ENCODE measurements at places on chromosomes 16 and 17. TPM values are rescaled to one million over a fixed set of nuclear protein-coding genes. Genes with fewer than 3 reads are reported as not detected.

DNA sequence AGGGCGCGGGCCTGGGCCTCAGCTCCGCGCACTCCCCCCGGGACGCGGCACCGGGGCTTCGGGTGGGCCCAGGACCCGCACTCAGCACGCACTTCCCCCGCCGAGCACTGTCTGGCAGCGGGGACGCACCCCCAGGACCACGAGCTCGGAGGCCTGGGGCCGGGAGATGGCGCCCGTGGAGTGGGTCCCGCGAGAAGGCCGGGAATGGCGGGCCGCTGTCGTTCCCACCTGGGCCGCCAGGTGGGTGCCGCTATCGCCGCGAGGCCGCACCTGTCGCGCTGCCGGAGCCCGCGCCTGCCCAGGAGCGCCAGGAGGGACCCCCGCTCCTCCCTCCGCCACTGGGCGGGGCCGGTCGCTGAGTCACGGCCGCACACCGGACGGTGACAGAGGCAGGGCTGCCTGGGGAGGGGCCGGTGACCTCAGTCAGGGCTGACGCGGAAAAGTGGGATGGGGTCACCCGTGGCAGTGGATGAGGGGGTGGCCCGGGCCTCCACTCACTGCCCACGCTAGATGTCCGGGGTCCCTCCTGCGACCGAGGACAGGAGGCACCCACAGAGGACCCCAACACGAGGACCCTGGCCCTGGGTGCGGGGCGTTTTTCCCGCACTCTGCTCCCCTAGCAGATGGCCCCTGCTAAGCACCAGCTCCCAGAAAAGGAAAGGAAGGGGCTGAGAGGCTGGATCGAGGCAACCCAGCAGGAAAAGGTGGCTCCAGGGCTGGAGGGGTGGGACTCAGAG, 6.9 kb upstream of the ACTG1 start:
- DNase-seq = no peak
- H3K27me3 ChIP-seq = no peaks in the 10 kb centered on the region
- H3K27ac ChIP-seq = no peak overlapping the region
- H3K4me3 ChIP-seq = peak overlapping the region; percentile 44
- no peaks in the 10 kb centered on the region for H3K36me3 ChIP-seq

The TP53TG3D gene
- 30.5 TPM for polyA plus RNA-seq

DNA sequence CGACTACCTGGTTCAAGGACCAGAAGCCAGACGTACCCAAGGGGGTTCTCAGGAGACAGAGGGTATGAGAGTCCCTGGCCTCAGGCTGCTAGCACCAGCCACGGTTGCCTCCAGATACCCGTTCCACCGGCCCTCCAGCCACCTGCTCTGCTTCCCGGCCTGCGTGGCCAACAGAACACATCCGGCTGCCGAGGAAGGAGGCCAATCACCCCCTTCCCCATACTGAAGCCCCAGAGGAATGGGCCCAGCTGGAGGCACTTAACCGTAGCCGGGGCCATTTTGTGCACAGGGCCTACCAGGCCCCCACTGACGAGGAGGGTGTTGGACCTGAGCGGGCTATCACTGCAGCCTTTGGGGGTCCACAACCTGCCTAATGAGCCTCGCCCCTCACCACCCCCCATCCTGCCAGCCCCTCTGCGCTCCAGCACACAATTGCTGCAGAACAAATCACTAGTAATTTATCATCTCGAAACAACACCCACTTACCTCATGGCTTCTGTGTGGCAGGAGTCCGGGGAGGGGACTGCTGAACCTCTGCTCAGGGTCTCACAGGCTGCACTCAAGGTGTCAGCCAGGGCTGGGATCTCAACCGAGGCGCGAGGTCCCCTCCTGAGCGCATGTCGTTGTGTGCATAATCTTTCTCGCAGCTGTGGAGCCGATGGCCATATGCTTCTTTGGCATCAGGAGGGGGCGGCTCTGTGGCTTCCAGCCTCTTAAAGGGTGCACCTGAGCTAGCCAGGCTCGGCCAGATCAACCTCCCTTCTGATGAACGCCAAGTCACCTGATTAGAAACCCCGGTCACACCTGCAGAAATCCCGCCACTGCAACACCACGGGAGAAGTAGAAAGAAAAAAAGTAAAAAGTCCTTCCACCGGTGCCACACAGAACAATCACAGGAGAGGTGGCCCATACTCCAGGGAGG, 10.1 kb upstream of the KREMEN2 start:
- no peak overlapping the region for H3K4me3 ChIP-seq
- no peaks in the 10 kb centered on the region for H3K36me3 ChIP-seq
- no peaks in the 10 kb centered on the region for H3K4me1 ChIP-seq
- H3K27me3 ChIP-seq = no peaks in the 10 kb centered on the region
- H3K27ac ChIP-seq = no peak overlapping the region
- DNase-seq = no peak

The CCDC102A gene
- 7.7 TPM for polyA plus RNA-seq

The MAF gene
- polyA plus RNA-seq = 22.0 TPM

DNA sequence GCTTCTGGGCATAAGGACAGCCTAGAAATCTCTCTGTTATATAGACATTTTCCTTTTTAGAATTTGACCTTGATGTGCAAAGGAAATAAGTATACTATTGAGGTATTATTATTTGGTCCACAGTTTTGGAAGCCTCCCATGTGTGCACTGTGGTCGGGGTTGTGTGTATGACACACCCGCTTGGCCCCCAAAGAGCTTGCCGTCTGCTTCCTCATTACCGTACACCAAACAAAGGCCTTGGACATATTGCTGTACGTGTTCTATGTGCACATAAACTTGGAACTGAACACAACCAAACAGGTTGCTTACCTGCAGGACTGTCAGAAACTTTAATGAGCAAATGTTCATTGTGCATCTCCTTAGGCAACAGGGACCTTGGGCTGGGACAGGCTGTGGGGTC, 38.2 kb downstream of the METRNL start:
- peaks cover 13% of the 10 kb centered on the region for H3K4me1 ChIP-seq
- no peak overlapping the region for H3K4me3 ChIP-seq
- no peak overlapping the region for H3K27ac ChIP-seq
- H3K27me3 ChIP-seq = no peaks in the 10 kb centered on the region
- DNase-seq = no peak

The PDILT gene
- polyA plus RNA-seq = 26.8 TPM

The SPAG9 gene
- 159 TPM for polyA plus RNA-seq

DNA sequence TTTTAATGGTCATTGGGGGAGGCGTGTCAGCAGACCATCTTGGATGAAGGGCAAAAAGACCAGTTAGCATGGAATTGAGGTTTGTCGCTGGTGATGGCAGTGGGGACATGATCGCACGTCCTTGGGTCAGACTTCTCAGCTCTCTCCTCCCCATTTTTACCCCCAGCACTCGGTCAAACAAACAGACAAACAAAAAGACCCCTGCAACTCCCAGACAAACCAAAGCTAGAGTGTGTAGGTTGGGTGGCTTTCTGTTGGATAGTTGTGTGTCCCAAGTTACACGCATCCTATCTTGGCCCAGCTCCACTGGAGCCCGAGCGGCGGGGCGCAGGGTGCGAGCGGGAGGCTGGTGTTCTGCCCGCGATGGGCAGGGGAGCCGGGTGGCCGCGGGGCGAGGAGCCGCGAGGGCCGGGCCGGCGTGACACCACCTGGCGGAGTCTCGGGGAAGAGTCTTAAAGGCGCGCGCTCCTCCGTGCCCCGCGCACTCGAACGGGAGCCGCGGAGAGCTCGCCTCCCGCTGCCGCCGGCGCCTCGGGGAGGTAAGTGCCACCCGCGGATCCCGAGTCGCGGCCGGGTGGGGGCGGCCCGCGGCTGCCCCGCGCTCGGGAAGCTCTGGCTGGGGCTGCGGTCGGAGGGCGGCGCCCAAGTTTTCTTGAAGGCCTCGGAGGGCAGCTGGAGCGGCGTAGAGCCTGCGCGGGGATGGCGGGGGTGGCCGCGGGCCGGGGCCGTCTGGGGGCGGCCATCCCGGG, 18.5 kb upstream of the NTN1 start:
- peak; percentile 28 for DNase-seq
- H3K4me3 ChIP-seq = no peak overlapping the region
- no peaks in the 10 kb centered on the region for H3K4me1 ChIP-seq
- no peaks in the 10 kb centered on the region for H3K27me3 ChIP-seq

DNA sequence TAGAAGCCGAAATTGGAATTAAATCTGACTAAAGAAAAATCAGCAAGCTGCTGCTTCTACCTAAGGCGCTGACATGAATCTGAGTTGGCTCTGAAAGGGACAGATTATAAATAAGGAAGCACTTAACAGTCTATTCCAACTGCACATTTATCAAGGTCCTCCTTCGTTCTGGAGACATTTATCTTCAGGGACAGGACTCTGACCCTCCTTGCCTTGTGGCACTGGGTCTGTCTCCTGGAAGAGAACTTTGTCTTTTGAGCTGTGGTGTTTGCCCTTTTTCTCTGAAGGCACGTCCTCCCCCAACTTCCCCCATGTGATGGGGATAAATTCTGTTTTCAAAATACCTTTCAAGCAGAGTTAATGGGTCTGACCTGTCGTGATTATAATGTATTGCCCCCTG, 47.0 kb upstream of the MARCHF10 start:
- no peaks in the 10 kb centered on the region for H3K4me1 ChIP-seq
- H3K4me3 ChIP-seq = no peak overlapping the region
- no peak overlapping the region for H3K27ac ChIP-seq
- H3K36me3 ChIP-seq = no peaks in the 10 kb centered on the region
- DNase-seq = no peak

The ENO3 gene
- polyA plus RNA-seq = 29.9 TPM

DNA sequence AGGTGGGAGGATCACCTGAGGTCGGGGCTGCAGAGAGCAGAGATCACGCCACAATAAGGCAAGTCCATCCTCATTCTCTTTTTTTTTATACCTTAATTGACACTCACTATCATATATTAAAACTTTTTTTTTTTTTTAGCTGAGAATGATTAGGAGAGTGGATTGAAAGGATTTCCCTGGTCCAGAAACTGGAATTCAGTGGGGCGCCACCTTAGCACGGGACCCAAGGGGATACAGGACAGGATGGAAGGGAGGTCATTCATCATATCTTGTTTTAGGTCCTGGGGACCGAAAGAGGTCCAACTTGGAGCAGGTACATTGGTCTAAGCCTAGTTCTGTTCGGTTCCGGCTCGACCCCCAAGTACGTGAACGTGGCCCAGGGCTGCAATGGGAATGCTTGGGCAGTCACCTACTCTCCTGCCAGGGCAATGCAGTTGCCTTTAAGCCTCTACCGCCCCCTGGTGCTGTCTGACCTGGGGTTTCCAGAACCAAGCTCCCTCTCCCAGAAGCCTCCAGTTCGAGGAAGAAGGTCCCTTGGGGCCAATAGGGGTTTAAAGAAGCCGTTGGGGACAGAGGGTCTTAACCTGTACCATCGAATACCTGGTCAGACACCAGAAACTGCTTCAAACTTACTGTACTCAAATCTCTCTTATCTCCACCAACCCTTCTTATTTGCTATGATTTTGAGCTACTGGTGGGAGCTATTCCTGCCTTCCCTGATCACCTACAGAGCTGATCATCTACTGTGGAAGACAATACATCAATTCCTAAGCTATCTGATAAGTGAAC, 19.9 kb upstream of the GPATCH8 start:
- no peaks in the 10 kb centered on the region for H3K27me3 ChIP-seq
- no peaks in the 10 kb centered on the region for H3K4me1 ChIP-seq

The GHDC gene
- 16.9 TPM for polyA plus RNA-seq

The TBX4 gene
- 3.2 TPM for polyA plus RNA-seq

- peaks cover 12% of the 10 kb centered on the region for H3K4me1 ChIP-seq
- no peak overlapping the region for H3K4me3 ChIP-seq
- H3K27ac ChIP-seq = no peak overlapping the region
- no peaks in the 10 kb centered on the region for H3K36me3 ChIP-seq
- no peaks in the 10 kb centered on the region for H3K27me3 ChIP-seq
Measured at GRCh38 chr17:4201226-4201625, 58.2 kb downstream of the CYB5D2 start.

DNA sequence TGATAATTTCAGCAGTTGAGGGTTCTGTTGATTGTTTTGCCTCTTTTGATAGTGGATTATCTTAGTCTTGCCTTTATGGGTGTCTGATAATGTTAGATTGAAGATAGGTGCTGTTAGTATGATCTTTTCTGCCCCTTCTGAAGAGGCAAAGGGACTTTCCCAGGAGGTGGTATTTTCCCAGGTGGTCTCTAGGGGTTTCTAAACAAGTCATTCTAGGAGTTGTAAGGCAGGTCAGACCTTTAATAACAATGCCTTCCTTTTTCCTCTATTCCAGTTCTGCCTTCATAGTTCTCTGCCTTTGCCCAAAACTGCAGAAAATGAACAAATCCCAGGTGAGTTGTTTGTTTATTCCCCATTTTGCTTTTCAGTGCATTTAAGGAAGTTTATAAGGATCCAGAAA, 4.3 kb downstream of the ZFP1 start:
- H3K36me3 ChIP-seq = no peaks in the 10 kb centered on the region
- H3K27ac ChIP-seq = no peak overlapping the region
- no peaks in the 10 kb centered on the region for H3K4me1 ChIP-seq

The CACNG3 gene
- 0.32 TPM for polyA plus RNA-seq

DNA sequence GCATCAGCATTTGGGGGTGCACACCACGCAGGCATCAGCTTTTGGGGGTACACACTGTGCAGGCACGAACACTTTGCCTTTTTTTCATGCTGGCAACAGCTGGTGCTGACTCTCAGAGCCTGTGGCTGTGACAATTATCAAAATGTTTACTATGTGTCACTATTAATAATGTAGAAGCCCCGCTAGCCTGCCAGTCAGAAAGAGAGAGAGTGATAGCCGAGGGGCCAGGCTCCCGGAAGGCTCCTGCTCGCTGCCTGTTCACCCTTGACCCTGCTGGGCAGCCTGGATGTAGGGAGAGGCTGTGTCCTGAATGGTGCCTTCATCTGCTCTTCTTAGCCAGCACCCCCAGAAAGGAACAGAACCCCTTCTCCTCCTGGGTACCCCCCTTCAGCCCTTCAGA, 61.9 kb downstream of the SDK2 start:
- H3K4me1 ChIP-seq = no peaks in the 10 kb centered on the region
- H3K4me3 ChIP-seq = no peak overlapping the region
- DNase-seq = no peak

- no peaks in the 10 kb centered on the region for H3K27me3 ChIP-seq
- H3K36me3 ChIP-seq = no peaks in the 10 kb centered on the region
- no peak overlapping the region for H3K4me3 ChIP-seq
- no peak overlapping the region for H3K27ac ChIP-seq
Measured at GRCh38 chr16:52407778-52408177, 139.2 kb downstream of the TOX3 start.

- no peaks in the 10 kb centered on the region for H3K4me1 ChIP-seq
- H3K27me3 ChIP-seq = no peaks in the 10 kb centered on the region
- DNase-seq = no peak
- no peak overlapping the region for H3K27ac ChIP-seq
- no peak overlapping the region for H3K4me3 ChIP-seq
Measured at GRCh38 chr17:61750656-61751055, 112.7 kb downstream of the BRIP1 start.

The JUP gene
- 22.5 TPM for polyA plus RNA-seq

GRCh38 chr16:68592466-68593337, 52.4 kb upstream of the CDH3 start:
- H3K4me1 ChIP-seq = no peaks in the 10 kb centered on the region
- H3K4me3 ChIP-seq = no peak overlapping the region
- no peak for DNase-seq
- no peak overlapping the region for H3K27ac ChIP-seq
- H3K36me3 ChIP-seq = no peaks in the 10 kb centered on the region

- H3K27me3 ChIP-seq = no peaks in the 10 kb centered on the region
- H3K36me3 ChIP-seq = no peaks in the 10 kb centered on the region
- DNase-seq = no peak
- H3K27ac ChIP-seq = no peak overlapping the region
Measured at GRCh38 chr17:10099051-10099571, 99.3 kb downstream of the GAS7 start.

The PRSS27 gene
- 4.3 TPM for polyA plus RNA-seq

The ZFPM1 gene
- 12.8 TPM for polyA plus RNA-seq

GRCh38 chr17:81961521-81962498, 823 bp upstream of the NOTUM start:
- H3K27me3 ChIP-seq = no peaks in the 10 kb centered on the region
- H3K4me1 ChIP-seq = peaks cover under 1% of the 10 kb centered on the region
- no peak overlapping the region for H3K27ac ChIP-seq
- no peaks in the 10 kb centered on the region for H3K36me3 ChIP-seq
- no peak overlapping the region for H3K4me3 ChIP-seq

All from testis (tissue), 5 donors.